Activated CD4-positive, alpha-beta T cell treated with anti-CD3 and anti-CD28 coated beads, Interleukin-2, Interleukin-6, amounts not matched to agents 100 ng/mL and 50 ng/mL, durations not matched to agents 16 hours and 8 hours (primary cell): ENCODE measurements at places on chromosomes 2 and 18.

DNA sequence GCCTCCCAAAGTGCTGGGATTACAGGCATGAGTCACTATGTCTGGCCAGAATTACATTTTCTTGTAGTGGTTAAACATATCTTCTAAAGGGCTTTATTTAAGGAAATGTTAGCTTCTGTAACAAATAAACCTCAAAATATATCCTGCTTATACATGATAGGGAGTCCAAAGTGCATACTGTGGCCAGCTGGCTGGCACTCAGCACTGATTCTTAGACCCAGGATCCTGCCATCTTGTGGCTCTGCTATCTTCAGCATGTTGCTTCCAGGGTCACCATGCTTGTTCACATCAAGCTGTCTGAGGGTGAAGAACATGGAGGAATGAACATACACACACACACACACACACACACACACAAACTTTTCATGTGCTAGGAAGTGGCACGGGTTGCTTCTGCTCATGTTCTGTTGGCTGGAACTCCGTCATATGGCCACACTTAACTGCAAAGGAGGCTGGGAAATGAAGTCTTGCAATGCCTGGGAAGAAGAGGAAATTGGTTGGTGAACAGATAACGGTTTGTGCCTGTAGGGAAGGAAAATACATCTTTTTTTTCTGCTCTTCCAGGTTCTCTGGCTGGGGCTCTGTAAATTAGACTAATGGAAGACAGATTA, 40.0 kb downstream of the NPPC start:
- no peak for DNase-seq

DNA sequence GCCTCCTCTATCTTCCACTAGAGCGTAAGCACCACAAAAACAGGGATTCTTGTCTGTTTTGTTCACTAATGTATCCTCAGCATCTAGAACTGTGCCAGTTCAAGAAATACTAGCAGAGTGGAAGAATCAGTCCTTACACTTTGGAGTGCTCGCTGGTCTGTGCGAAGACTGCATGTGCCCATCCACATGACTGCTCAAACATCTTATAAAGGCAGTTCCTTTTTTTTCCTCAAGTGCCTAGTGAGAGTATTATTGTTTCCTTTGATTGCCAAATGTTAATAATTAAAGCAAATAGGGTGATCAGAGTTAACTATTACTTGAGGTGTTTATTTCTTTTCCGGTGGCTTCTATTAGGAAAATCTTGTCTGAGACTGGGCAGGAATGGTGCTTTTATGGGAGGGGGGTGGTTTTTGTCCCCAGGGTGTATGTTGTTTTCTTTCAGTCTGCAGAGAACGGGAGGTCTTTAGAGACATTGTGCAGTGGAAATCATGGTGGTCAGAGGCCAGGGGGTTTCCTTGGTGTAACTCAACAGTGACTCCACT, 45.6 kb upstream of the ITGB6 start:
- DNase-seq, result no peak

GRCh38 chr2:1339388-1340140, 73.7 kb upstream of the TPO start:
- DNase-seq, result no peak

DNA sequence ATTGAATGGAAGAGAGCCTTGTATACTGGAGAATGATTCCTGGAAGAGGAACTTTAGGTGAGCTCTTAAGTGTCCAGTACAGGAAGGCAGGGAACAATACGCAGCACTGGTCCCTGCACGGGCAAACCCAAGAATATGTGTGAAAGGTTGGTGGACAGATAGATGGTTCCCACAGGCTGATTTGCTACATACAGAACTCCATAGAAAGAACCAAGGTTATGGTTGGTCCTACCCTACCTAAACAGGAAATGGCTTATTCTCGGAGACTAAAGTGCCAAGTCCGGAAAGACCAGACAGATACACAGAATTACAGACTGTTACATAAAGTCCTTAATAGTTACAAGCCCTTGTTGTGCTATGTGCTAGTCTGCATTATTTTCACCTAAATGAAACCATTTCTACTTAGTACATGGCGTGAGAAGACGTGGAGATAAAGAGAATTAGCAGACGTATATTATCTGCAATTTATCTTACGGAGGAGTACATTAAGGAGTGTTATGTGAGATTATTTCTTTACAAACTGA, 1.2 kb downstream of the REV1 start:
- DNase-seq, result peak; percentile 31

GRCh38 chr2:215966951-215967350, 46.4 kb downstream of the MREG start:
- no peak for DNase-seq

DNA sequence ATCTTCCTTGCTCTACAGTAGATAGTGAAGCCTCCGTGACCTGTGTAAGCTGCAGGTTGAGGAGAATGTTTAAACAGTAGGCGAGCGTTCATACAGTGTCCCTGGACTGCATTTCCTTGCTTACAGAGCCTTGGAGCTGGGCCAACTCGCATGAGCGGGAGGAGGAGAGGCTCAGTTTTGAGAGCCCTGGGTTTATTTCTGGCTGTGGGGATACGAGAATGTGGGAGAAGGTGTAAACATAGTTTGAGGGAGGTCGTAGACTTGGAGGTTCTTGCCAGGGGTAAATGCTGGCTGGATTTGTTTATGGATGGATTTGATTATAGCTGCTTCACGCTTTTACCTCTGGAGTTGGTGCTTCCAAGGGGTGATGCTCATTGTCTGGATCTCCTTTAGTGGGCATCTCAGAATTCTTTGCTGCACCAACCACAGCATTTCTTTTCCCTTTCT, 20.8 kb downstream of the CRIM1 start:
- no peak for DNase-seq

DNA sequence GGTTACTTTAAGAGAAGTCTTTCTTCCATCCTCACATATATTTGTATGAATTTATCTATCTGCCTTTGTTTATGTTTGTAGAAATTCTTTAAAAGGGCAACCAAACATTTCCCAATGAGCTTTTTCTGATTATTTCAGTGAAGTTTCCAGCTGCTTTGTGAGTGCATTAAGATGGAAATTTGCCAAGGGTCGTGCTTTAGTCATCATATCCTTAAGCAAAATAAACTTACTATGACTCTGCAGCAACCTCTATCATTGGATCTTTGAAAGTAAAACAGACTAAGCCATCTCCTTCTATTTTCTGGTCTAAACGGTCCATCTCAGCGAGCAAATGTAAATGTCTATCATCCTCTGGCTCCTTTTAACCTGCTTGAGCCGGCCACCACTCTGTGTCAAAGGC, 489.3 kb downstream of the SOX11 start:
- no peak for DNase-seq

- no peak for DNase-seq
These were observed 67.5 kb upstream of the TTN start for GRCh38 chr2:178874529-178875240.

GRCh38 chr2:219408204-219408603, 10.0 kb upstream of the DES start:
- no peak for DNase-seq

DNA sequence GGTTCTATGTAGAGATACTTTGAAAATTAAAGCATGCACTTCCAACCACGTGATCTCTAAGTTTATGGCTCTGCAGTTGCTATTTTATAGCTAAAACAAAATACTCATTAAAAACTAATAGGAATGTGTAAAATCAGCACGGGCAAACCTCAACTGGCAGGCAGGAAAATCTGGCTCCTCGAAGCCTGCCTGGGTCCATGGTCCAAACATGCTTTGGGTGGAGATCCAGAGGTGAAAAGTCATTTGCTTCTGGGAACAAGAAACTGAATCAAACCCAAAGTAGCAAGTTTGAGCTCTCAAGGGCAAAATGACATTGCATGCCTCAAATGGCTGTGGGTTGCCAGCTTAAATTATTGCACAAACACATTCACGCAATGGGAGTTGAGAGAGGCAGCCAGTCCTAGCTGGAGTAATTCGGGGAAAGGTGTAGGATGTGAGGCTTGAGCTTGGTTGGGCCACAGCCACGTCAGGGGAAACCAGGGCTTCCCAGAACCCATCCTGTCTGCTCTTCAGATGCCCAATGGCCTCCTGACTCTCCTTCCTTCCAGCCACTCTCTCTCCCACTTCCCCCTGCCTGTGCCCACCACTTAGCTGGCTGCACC, 75.2 kb upstream of the LCLAT1 start:
- DNase-seq, result peak; percentile 25

GRCh38 chr2:230922951-230923717, 1.9 kb downstream of the GPR55 start:
- no peak for DNase-seq

GRCh38 chr18:25349131-25349925, 2.6 kb downstream of the ZNF521 start:
- no peak for DNase-seq

GRCh38 chr2:82062463-82062862, 1757.9 kb upstream of the LRRTM1 start:
- DNase-seq, result no peak

DNA sequence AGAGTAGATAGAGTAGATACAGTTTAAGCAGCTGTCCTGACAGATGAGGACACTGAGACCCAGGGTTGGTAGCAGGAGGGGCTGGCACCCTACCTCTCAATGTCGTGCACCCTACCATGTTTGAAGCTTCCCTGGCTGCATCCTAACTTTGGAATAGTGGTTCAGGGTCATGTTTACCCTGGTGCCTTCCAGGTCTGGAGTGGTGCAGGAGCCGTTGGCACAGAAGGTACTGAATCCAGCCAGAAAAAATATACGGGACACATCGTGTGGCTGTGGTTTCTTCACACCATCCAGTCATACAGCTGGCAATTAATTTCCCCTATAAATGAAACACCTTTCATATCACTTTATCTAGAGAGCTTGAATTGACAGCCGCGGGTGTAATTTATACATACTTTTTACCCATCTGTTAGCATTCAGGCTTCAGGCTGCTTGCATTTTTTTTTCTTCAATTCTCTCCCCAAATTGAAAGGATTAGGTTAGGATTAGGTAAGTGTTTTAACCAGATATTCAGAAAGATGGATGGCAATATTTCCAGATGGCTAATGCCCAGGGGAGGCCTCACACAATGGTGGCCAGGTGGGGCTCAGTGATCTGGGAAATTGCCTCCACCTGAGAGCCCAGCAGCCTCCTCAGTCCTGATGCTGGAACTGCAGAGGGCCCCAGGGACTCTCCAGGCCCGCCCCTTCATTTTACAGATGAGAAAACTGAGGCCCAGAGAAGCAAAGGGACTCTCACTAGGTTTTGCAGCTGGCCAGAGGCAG, 127.0 kb downstream of the CELF4 start:
- DNase-seq, result no peak

- DNase-seq, result peak; percentile 71
These were observed at the start of gene DNMT3A for GRCh38 chr2:25341753-25342371. DNMT3A (minus strand) TSS chr2:25341925; CDS start chr2:25313984, 27,941 bp downstream.

GRCh38 chr2:217932803-217933616, 69.8 kb downstream of the TNS1 start:
- no peak for DNase-seq

- no peak for DNase-seq
These were observed 45.6 kb downstream of the C1QL2 start for GRCh38 chr2:119112770-119113488.

DNA sequence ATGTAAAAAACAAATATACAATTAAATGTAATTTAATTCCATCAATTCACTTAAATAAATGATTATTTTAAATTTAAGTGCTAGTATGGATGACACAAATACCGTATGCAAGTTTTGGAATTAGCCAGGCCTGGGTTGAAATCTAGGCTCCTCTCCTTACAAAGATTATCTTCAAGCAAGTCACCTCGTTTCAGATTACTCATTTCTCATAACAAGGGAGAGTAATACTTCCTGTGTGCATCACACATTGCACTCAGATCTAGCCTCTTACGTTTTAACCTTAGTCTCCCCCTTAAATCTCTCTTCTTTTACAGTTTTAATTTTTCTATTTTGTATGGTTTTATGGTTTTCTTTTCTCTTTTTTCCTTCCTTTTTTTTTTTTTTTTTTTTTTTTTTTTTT, 1475.9 kb upstream of the NXPH2 start:
- peak; percentile 13 for DNase-seq

- peak; percentile 39 for DNase-seq
These were observed 116.0 kb downstream of the CDC42EP3 start for GRCh38 chr2:37555457-37555856.

GRCh38 chr2:228377533-228377932, 196.0 kb upstream of the SPHKAP start:
- DNase-seq, result no peak

DNA sequence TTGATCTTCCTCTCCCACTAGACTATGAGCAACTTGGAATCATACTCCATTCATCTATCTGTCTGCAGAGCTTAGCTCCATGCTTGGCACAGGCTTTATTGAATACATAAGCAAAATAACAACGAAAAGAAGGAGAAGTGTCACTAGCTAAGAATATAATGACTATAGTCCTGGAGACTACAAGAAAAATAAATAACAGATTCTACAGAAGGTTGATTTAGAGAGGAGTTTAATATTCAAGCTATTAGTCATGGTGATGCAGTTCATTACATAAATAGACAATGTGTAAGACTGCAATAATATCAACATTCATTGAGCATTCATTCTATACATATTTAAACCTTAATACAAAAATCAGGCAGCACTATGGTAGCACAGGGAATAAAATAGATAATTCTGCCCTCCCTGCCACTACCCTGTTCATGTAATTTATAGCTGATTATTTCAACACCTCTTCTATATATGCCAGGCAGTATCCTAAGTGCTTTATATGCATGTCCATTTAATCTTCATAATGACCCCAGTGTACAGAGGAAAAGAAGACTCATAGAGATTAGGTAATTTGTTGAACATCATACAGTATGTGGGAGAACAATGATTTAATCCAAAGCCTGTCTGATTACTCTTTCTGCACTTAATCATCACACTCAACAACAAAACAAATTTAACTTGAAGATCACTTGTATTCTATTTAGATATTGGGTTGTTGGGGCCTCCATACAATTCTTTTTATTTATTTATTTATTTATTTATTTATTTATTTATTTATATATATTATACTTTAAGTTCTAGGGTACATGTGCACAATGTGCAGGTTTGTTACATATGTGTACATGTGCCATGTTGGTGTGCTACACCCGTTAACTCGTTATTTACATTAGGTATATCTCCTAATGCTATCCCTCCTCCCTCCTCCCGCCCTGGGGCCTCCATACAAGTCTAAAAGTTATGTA, 165.3 kb downstream of the RNF152 start:
- DNase-seq, result no peak

- DNase-seq, result no peak
These were observed 45.6 kb upstream of the SALL3 start for GRCh38 chr18:78934003-78934402.

- no peak for DNase-seq
These were observed 107.7 kb downstream of the UGGT1 start for GRCh38 chr2:128198656-128199055.

- no peak for DNase-seq
These were observed 22.5 kb downstream of the MAP3K2 start for GRCh38 chr2:127365211-127365643.

- no peak for DNase-seq
These were observed 47.8 kb downstream of the CFAP36 start for GRCh38 chr2:55567298-55567697.

- DNase-seq, result peak; percentile 29
These were observed 42.6 kb upstream of the RAPGEF4 start for GRCh38 chr2:172693037-172693436.
